ENCODE measurements at places on chromosomes 6 and 20.

GRCh38 chr20:2259731-2260130 lies 36.1 kb upstream of the TGM3 start:
- DNase-seq, result no peak

DNA sequence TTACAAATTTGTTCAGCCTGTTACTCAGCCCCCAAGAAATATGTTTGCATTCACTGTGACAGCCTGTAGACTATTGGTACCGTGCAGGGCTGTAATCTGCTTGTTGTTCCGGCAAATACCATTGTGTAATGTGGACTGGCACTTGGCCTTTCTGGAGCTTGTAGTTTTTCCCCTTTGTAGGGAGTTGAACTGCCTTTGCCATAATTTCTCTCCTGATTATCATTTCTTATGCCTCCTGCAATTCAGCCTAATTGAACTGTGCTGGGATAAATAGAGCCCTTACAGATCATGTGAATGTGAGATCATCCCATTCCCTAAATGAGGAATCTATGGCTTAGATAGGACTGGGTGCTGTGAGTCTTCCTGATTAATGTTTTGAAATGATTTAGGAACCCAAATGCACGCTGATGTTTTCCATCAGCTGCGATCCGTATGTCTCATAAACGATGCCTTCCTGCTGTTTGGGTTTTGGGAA lies 185.1 kb downstream of the JARID2 start:
- no peak for DNase-seq

- DNase-seq, result no peak
Observed at GRCh38 chr6:127792616-127793015, 108.2 kb downstream of the THEMIS start.

- no peak for DNase-seq
Observed at GRCh38 chr6:16206595-16207037, 31.8 kb upstream of the GMPR start.

DNA sequence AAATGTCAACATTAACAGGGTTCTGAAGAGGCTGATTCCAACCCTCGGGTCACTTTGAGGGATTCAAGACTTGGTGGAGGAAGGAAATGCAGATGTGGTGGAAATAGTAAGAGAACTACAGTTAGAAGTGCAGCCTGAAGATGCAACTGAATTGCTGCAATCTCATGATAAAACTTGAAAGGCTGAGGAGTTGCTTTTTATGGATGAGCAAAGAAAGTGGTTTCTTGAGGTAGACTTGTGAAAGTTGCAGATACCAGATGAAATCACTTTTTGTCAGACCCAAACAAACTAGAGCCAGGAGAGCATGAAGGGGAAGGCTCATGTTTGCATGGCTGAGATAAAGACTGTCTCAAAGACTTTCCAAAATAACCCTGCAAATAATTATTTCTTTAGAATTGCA lies 16.2 kb downstream of the ANKRD6 start:
- DNase-seq, result no peak

GRCh38 chr6:56827908-56828649 lies 126.8 kb upstream of the BEND6 start:
- no peak for DNase-seq

DNA sequence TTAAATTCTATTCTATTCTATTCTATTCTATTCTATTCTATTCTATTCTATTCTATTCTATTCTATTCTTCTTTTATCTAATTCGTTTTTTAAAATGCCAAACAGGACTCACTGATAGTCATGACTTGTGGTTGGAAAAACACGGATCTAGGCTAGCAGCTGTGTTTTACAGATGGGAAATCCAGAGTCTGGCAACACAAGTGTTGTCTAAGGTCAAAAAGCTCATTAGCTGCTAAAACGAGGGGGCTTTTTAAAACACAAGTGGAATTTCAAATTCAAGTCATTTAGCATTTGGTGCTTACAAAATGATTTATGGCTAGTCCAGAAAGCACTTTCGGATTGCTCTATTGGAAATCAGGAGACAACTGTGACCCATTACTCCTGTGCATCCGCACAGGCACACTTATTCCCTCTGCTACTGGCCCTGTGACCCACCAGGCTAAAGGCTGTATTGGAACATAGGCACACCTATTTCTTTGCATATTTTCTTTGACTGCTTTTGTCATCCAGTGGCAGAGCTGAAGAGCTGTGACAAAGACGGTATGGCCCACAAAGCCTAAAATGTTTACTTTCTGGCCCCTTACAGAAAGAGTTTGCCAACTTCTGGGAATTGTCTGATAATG lies 17.8 kb upstream of the MLIP start:
- DNase-seq, result no peak

GRCh38 chr6:149185799-149186357 lies 131.6 kb upstream of the TAB2 start:
- no peak for DNase-seq

DNA sequence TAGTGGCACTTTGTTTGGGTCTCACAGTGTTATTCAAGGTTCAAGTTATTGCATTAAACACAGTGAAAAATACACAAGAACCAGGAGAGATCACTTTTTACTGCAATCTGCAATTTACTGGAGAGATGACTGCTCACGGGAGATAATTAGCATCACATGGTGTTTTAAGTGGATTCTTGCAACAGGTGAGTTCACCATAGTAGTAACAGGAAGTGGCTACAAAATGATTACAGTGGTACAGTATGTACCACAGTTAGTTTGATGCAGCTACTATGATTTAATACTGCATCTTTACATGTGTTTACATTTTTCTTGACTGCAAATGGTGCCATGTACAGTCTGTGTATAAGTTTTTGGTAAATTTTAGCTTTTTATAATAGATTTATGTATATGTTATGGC lies 96.5 kb upstream of the SCP2D1 start:
- DNase-seq, result no peak

DNA sequence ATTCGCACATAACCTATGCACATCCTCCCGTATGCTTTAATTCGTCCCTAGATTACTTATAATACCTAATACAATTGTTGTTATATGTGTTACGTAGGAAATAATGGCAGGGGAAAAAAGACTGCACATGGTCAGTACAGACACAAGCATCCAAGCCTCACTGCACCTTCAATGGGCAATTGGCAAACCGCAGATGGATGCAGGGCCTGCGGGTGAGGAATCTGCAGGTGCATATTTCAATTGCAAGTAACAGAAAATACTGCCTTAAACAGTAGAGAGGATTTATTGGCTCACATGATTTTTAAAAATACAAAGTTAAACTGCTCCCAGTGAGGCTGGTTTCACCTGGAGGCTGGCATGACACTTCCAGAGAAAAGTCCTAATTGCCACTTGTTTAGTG lies 142.1 kb upstream of the MLN start:
- DNase-seq, result no peak

GRCh38 chr6:1825926-1826325 lies 216.2 kb downstream of the FOXC1 start:
- no peak for DNase-seq

DNA sequence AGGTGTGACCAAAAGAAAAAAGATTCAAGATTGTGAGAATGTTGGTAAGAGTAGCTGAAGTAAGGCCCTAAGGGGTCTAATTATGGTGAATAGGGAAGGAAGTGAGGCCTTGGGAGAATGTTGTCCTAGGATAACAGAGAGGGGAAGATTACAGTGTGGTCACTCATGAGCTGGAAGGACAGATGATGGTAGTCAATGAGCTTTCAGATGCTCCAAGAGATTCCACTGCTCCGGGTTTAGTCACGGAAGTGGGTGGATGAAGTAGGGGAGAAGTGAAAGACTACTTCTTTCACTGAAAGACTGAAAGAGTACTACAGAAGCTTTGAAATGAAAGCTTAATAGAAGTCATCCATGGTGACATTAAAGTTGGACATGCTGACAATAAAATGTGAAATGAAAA lies 108.5 kb downstream of the MMS22L start:
- no peak for DNase-seq

DNA sequence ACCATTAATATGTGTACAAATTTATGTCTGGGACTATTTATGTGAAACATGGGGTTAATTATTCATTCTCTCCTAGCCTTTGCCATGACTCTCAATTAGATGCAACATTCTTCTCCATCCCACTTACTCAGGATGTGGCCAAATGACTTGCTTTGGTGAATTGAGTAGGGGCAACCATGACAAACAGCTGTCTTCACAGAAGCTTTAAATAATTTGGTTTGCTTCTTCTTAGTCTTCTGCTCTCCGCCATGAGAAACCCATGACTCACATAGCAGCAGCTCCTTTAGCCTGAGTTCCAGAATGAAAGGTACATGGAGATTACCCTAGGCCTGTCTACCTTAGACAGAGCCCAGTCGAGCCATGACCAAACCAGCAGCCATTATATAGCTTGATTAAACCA lies 74.7 kb downstream of the FRK start:
- DNase-seq, result no peak

GRCh38 chr6:3165631-3166534 lies 8.5 kb upstream of the TUBB2A start:
- no peak for DNase-seq

DNA sequence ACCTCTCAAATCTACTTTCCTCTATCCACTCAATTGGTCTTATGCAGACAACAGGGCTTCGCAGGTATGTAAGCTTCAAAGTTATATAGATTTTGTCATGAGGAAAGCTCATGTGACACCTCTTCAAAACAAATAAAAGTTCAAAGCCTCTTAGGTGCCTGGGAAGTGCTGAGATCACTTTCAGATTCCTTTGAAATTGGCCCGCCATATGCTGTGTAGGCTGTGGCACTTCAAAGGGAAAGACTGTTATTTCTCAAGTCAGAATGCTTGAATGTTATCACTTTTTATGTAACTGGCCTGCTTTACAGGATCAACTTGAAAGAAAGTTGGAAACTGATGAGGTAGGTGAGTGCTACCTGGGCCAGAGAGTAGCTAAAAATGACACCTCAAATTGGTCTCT lies 67.1 kb upstream of the GFRAL start:
- no peak for DNase-seq

DNA sequence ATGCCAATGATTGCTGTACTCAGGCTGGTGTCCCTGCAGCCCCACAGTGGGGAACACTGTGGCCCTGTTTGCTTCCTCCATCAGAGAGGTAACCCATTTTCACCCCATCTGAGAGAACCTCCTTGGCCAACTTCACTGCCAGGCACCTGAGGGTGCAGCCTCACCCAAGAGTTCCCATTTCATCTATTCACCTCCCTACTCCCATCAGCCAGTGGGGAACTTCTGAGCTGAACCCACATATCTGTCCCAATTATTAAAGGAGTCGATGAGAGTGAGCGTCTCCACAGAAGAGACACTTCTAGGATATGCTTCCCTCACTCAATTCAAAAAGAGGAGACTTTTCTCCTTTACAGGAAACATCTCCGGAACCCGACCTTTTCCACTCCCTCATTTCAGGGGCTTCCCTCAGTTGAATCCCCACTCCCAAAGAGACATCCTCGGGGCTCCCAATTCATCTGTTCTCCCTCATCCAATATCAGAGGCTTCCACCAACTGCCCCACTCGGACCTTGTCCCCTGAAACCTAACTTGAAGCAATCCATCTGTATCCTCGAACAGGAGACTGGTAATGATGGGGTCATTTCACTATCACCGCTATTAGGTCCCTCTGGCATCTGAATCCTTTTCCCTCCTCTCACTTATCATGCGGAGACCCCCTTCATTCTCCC lies 988 bp downstream of the UBE2V1 start:
- DNase-seq, result no peak

- DNase-seq, result no peak
Observed at GRCh38 chr6:133546098-133546497, 304.9 kb downstream of the EYA4 start.

DNA sequence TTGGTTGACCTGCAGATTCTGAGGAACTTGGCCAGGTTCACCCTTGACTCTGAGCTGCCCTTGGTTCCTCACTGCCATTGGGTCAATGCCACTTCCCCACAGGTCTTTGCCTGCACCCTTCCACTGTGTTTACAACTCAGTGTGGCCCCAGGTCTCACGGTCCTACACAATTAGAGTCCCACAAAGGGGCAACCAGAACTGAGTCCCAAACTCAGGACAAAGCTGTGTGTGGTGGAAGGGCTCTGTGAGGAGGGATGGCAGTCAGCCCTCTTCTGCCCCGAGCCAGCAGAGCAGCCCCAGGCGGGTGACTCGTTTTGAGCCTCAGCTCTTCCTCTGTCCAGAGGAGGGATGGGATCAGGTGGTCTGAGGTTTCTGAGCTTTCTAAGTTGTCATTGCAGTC lies 69.5 kb downstream of the NPEPL1 start:
- no peak for DNase-seq

- no peak for DNase-seq
Observed at GRCh38 chr6:89258912-89259311, 41.8 kb upstream of the GABRR1 start.

DNA sequence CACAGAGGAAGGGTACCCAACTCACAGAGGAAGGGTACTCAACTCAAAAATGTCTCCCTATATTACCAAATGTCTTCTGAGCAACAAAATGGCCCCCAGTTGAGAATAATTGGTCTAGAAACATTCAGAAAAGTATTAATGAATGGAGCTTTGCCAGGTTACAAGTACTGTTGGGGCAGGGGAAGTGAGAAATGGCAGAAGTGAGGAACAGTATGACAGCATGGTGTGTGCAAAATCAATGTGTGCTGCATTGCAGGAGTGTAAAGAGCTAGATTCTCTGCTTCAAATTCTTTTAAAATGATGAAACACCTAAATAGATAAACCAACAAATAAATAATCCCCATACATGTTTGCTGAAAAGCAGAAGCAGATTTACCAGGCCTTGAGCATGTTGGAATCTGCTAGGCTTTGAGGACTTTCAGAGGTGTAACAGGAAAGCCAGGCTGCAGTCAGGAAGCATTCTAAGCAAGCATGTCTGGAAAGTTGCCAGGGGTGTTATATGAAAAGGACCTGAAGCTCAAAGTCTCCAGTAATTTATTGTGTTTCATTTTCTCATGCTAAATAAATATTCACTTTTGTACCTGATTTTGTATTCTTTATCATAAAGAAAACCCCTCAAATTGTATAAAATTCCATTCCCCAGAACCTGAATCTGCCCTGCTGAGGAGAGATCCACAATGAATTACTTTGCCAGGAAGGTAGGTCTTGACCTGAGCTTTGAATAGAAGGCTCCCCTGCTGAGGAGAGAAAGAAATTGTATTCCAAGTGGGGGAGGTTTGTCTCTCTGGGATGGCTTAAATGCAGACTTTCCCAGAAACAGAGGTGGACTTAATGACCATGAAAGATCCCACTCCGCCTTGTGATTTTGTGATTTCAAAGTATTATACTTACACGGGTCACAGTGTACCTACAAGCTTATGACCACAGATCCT lies 265.0 kb upstream of the MARCKS start:
- no peak for DNase-seq

GRCh38 chr6:154933181-154933827 lies 61.8 kb upstream of the TIAM2 start:
- no peak for DNase-seq
